ENCODE measurements at places on chromosomes 5 and 9.

DNA sequence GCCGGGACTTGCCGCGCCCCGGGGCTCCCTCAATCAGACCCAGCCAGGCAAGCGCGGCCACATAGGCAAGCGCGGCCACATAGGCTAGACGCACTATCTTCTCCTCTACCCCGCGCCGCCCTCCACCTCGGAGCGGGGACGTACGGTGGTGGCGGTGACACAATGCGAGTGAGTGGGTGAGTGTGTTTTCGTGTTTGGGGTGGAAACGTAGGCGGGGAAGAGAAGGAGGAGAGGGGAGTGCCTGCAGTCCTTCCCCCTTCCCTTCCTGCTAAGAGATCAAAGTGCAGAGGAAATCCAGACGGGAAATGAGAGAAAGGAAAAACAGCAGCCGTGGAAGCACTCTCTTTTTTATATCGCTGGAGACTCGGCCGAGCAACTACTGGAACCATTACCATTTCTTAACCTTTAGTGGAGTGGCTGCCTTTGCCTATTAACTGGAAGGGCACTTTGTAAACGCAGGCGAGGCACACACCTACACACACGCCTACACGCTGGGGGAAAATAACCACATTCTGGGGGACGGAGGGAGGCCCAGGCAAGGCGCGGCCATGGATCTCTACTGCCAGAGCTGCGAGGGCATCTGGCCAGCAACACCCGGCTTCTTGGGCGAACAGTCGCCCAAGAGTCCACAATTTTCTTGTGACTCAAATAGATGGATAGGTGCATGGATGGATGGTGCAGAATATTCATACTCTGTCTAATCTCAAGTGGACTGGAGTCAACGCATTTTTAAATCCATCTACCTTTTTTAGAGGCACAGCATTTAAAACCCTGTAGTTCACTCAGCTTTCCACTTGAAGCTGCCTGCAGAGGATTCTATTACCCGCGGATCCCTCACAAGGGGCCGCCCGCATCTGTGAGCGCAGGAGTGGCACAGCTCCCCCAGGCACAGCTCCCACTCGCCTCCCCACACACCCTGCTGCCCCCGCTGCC is 2.1 kb downstream of the EDIL3 start:
- no peak for DNase-seq

DNA sequence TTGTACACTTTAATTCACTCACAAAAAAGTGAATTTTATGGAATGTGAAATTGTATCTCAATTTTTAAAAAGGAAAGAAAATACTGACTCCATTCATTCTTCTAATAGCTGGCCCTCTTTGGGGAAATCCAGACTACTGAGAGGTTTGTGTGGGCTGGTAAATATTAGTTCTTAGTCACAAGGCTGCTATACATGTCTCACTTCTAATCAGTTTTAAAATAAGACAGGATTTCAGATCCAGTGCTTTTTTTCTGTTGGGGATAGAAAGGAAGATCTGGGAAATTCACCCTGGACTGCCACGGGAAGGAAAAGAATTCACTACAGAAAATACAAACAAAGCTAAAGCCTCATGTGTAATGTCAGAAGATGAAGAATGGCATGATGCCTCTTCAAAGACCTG is 32.7 kb upstream of the ADAMTSL1 start:
- no peak for DNase-seq

DNA sequence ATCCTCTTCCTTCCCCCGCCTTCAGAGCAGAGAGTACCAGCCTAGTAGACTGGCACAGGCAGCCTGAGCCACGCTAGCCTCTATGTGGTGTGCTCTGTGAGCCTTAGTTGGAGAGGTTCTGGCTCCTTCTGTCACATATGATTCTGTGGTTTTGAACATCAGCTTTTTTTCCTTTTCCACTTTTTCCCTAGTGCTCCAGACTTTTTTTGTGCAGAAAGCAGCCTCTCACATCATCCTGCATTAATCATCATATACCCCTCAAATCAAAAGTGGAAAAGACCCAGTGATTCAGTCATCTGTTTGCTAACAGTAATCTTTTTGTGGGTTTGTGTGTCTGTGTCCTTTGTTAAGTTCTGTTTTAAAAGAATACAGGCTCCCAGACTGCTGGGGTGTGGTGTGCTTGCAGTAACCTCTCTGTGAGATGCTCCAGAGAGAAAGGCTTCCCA is 663.9 kb upstream of the RGMB start:
- DNase-seq = no peak

- no peak for DNase-seq
These were observed 263.0 kb upstream of the FBXL7 start for GRCh38 chr5:15236911-15237508.

DNA sequence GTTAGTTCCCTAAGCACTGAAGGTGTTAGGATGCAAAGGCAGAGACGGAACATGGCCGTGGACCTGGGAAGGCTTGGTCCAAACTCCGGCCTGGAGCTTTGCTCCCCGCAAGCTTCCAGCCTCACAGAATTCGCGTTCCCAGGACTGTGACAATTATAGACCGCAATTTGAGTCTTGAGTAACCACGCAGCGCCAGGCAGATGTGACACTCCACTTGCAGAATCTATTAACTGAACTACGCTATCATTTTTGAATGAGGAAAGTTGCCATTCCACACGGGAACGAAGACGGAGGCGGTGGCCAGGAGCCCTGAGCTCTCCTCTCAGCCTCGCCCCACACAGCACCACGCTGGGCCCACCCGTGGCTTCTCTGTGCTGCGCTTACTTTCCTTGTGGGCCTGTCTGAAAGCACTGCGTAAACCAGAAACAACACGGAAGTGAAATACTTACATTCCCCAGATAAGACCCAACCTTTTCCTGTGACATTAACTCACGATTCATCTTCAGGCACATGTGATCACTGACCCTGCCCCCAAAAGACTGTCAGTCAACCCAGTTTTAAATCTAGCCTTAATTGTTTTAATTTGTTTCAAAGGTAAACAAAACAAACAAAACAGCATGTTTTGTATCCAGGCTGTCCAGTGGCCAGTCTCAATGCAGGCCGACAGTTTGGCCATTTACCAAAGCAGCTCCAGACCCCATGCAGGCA is 16.1 kb upstream of the COL5A1 start:
- no peak for DNase-seq

DNA sequence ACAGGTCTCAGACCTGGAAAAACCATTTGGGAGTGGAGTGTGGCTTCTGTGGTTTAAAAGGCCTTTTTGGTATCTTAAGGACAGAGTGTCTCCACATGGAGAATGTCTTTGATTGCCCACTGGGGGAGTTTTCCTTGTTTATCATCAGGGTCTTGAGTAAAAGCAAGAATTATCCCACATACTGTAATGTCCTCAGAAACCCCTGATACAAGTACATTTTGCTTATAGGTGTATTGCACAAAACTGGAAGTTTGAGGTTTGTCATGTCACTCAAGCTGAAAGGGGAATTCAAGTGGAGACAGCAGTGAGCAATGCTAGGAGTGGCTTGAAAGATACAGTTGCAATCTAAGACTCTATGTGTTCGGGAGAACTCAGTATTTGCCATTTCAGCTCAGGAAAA is 62.7 kb upstream of the GRAMD2B start:
- DNase-seq = no peak

DNA sequence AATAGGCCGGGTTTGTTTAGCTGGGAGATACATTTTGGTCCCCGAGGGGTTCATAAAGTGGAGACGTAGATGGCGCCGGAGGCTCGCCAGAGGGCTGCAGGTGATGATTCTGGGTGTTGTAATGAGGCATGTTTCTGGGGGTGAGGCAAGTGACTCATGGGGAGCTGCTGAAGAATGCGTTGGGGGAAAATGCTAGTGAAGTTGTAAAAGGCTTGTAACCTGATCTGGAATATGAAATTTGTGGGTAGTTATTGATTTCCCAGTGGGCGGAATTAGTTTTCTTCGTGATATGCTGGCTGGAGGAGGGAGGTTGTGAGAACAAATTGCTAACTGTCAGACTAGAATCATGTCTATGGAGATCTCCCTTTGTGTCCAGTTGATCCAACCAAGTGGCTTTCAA is 158.3 kb downstream of the DOCK2 start:
- DNase-seq = no peak

DNA sequence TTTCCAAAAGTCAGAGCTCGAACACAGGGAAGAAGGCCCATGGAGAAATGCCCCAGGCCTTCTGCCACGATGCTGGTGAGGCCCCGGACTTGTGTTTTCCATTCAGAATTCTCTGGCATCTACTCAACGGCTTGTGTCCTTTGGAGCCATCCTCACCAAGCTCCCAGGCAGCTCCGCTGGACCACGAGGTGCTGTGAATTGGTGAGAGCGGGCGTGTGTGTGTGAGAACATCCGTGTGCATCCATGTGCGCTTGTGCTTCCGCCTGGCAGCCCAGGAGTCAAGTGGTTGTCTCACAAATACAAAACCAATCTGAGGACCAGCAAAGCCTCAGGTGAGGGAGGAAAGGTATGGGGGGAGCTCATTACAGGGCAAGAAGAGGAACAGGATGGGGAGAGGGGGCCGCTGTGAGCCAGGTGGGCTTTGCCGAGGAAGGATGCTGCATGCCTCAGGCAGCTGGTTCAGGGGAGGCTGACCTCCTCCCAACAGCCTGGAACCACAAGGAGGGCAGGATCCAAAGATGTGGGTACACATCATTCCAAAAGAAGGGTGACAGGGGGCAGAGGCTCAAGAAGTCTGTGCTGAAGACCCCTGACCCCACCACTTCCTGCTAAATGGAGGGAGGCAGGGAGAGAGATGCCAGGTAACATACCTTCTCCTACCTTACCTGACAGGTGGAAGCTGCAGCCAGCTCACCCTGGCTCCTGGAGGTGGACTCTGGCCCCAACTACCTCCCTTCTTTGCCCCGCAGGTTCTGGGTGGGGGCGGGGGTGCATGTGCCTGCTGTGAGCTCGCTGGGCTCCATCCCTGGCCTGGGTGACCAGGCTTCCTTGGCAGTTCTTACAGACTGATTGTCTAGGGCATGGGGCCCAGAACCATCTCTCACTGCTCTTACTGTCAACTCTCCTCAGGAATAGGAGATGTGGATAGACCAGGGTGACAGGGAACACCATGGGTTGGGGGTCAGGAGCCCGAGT is 196.3 kb downstream of the PAX5 start:
- no peak for DNase-seq

GRCh38 chr5:118984602-118985001 is 3.7 kb downstream of the DTWD2 start:
- DNase-seq = no peak

- DNase-seq = no peak
These were observed 27.0 kb downstream of the CCNJL start for GRCh38 chr5:160285316-160285715.

DNA sequence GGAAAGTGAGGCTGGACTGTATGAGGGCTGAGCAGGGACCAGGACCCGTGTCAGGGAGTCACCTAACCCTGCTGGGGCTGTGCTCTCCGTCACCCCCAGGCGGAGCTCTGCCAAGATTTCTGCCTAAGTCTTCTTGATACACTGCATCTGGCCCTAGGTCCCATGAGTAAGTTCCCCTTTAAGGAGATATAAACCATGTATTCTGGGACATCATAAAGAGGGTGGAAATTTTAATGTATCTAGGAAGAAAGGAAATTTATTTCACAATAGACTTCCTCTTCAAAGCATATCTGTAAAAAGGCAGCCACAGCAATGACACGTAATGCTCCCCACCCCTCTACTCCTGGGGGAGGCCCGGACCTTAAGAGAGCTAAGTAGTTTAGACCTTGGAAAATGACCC is 183.4 kb downstream of the FBXL7 start:
- DNase-seq = no peak

DNA sequence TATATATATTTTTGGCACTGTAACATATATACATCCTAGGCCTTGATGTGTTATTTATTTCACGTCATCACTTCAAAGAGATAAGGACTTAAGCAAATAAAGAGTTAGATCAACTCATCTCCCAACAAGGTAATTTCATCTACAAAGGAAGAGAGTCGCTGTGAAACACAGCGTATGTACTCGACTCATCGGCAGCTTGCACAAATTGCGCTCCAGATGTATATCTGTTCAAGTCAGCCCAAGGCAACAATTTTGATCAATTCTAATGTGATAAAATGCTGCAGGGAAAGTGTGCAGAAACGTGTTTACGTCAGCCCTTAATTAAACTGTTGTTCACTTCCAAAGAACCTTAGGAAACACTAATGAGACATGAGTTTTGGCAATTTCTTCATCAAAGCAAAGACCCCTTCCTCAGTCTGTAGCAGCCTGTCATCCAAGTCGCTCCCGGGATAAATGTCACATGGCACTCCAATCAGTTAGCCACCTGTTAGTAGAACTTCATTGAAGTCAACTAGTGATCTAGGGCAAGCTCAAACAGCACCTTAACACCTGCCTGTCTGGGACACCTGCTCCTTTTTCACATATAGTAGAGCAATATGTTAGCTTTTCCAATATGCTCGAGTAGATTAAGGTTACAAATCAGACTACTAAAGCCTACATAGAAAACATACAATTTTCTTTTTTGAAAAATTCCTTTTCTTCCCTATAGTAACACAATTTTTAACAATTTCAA is 182.4 kb downstream of the NFIB start:
- no peak for DNase-seq

GRCh38 chr9:27654629-27655285 is 81.5 kb upstream of the C9orf72 start:
- no peak for DNase-seq

DNA sequence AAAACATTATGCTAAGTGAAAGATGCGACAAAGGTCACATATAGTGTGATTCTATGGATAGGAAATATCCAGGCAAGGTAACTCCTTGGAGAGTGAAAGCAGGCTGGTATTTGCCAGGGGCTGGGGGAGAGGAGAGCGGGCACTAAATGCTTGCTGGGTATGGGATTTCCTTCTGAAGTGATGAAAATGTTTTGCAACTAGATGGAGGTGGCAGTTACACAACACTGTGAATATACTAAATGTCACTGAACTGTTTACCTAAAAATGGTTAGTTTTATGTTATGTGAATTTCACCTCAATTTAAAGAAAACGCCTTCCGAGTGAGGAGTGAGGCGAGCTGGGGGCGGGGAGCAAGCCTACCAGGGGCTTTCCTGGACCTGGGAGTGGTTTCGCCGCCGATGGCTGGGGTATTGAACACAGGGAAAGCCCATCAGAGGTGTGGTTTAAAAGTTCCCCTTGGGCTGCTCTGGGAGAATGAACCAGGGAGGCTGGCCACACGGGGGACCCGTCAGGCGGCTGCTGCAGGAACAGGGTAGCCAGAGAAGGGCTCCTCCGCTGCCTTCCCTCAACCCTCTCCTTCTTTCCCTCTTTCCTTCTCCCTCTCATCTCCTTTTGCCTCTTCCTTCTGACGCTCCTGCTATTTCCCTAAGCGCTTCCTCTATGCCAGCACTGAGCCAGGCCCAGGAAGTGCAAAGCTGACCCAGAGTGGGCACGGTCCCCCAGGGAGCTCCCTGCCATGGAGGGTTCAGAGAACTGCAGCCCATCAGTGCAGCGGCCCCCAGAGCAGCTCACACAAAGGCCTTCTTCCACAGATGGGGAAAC is 4.9 kb downstream of the AKNA start:
- DNase-seq = no peak

- no peak for DNase-seq
These were observed 363 bp upstream of the MAMDC2 start for GRCh38 chr9:70043285-70043684.

- no peak for DNase-seq
These were observed 5.1 kb upstream of the AHRR start for GRCh38 chr5:316210-317085.

GRCh38 chr5:139393497-139394122 is 1.3 kb downstream of the PROB1 start:
- DNase-seq = no peak
